ENCODE measurements at places on chromosomes 13 and 19. TPM values are rescaled to one million over a fixed set of nuclear protein-coding genes. Genes with fewer than 3 reads are reported as not detected.

- DNase-seq = no peak
- H3K4me1 ChIP-seq = peaks cover 25% of the 10 kb centered on the region
- H3K4me3 ChIP-seq = no peak overlapping the region
- H3K36me3 ChIP-seq = peaks cover 22% of the 10 kb centered on the region
- no peaks in the 10 kb centered on the region for H3K27me3 ChIP-seq
- H3K27ac ChIP-seq = no peak overlapping the region
Observed at GRCh38 chr19:38378866-38379265, 4.5 kb downstream of the PSMD8 start.

GRCh38 chr13:23905766-23906165 is 8.5 kb upstream of the C1QTNF9B start:
- DNase-seq = no peak
- H3K27ac ChIP-seq = no peak overlapping the region
- H3K36me3 ChIP-seq = no peaks in the 10 kb centered on the region
- H3K4me3 ChIP-seq = no peak overlapping the region

- no peak overlapping the region for H3K27ac ChIP-seq
- no peak overlapping the region for H3K4me3 ChIP-seq
- no peaks in the 10 kb centered on the region for H3K27me3 ChIP-seq
- peaks cover 4% of the 10 kb centered on the region for H3K4me1 ChIP-seq
- no peak for DNase-seq
- H3K36me3 ChIP-seq = no peaks in the 10 kb centered on the region
Observed at GRCh38 chr13:75216038-75216437, 265.9 kb downstream of the TBC1D4 start.

GRCh38 chr13:97241761-97242160 is 19.6 kb downstream of the MBNL2 start:
- no peak overlapping the region for H3K4me3 ChIP-seq
- H3K4me1 ChIP-seq = peaks cover 89% of the 10 kb centered on the region
- H3K27ac ChIP-seq = peak overlapping the region; percentile 75
- H3K27me3 ChIP-seq = no peaks in the 10 kb centered on the region

Gene KLK3
- not detected for total RNA-seq

All from psoas muscle (tissue), 8 donors.